GM23248 (cell line): ENCODE measurements at places on chromosomes 12 and 14. TPM values are rescaled to one million over a fixed set of nuclear protein-coding genes. Genes with fewer than 3 reads are reported as not detected.

The IL26 gene
- total RNA-seq = not detected in 2 replicates

The RBM25 gene
- total RNA-seq = 17.3 and 17.7 TPM in 2 replicates

The NUMB gene
- total RNA-seq = 64.8 and 101 TPM in 2 replicates

The WNT1 gene
- not detected in 2 replicates for total RNA-seq

The RDH12 gene
- not detected in 2 replicates for total RNA-seq

The TCTN2 gene
- total RNA-seq = 9.3 and 13.3 TPM in 2 replicates

The NGDN gene
- 13.9 and 25.9 TPM in 2 replicates for total RNA-seq

The SERPINA6 gene
- not detected in 2 replicates for total RNA-seq

The CCDC88C gene
- total RNA-seq = not detected in 2 replicates

The NXPH4 gene
- total RNA-seq = 5.6 and 5.7 TPM in 2 replicates

The GLT8D2 gene
- 58.6 and 63.2 TPM in 2 replicates for total RNA-seq

The SERPINA10 gene
- not detected in 2 replicates for total RNA-seq

The ASCL1 gene
- total RNA-seq = not detected in 2 replicates

The CLEC9A gene
- total RNA-seq = not detected in 2 replicates

The CPSF6 gene
- total RNA-seq = 19.6 and 31.5 TPM in 2 replicates

The CS gene
- 67.2 and 74.7 TPM in 2 replicates for total RNA-seq

The MIP gene
- not detected in 2 replicates for total RNA-seq

The RNASE1 gene
- not detected in 2 replicates for total RNA-seq

The RND1 gene
- total RNA-seq = 0.32 TPM in 1 of 2 replicates, not detected in the other

The OR6C75 gene
- total RNA-seq = not detected in 2 replicates

The FAM186B gene
- 0.22 and 1.4 TPM in 2 replicates for total RNA-seq

The SPTSSA gene
- total RNA-seq = 11.5 and 13.5 TPM in 2 replicates

The RFX4 gene
- total RNA-seq = not detected in 2 replicates

The PDE6H gene
- total RNA-seq = not detected in 2 replicates
